ENCODE measurements at places on chromosomes 16 and 17.

GRCh38 chr16:15928261-15929104 lies 20.9 kb upstream of the ABCC1 start:
- DNase-seq, result no peak

DNA sequence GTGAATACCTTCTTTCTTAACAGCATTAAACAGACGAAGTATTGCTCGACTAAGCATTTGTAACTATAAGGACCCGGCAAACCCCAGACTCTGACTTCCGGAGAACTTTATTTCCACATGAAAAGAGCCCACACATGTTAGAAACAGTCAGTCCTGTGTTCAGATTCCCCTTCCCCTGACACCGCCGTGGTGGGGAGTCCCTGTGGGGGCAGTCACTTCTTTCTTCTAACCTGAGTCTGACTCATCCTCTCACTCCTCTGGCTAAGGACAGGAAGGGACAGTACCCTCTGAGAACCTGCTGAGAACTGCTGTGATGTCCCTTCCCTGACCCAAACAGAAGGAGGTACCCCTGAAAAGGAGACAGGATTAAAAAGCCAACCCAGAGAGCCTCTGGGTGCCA lies 165.1 kb downstream of the XYLT1 start:
- DNase-seq, result peak; percentile 20

DNA sequence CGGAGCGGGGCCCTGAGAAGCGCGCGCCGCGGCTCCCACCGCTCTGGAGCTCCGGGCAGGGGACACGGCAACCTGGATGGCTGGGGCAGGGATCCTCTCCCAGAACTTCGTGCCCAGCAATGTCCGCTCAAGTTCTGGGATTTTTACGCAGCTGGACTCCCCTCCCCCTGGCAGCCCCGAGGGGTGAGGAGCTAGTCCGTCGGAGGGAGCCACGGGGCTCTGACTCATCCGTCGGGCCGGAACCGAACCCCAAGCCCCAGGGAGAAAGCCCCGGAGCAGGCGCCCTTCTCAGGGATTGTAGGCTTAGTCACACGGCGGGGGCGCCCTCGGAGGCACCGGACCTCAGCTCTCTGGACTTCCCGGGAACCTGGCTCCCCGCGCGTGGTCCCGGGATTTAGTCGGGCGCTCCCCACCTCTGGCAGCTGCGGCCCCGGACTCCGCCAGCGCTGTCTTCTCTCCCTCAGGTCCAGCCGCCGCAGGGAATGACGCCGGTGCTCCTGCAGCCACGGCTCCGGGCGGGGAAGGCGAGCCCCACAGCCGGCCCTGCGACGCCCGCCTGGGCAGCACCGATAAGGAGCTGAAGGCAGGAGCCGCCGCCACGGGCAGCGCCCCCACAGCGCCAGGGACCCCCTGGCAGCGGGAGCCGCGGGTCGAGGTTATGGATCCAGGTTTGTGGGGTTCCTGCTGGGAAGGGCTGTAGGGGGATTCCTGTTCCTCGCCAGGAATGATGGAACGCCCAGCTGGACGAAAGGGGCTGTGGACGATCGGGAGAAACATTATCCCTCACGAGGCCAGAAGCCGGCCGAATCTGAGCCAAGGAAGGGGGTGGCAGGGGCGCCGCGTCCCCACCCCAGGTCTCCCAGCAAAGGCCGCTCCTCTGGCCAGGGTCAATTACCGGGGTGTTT lies 830 bp downstream of the SPHK1 start:
- DNase-seq, result peak; percentile 25

- no peak for DNase-seq
Observed at GRCh38 chr16:1876468-1876867, 4.5 kb upstream of the MEIOB start.

- DNase-seq, result no peak
Observed at GRCh38 chr17:79935197-79935885, 96.1 kb upstream of the CBX4 start.

DNA sequence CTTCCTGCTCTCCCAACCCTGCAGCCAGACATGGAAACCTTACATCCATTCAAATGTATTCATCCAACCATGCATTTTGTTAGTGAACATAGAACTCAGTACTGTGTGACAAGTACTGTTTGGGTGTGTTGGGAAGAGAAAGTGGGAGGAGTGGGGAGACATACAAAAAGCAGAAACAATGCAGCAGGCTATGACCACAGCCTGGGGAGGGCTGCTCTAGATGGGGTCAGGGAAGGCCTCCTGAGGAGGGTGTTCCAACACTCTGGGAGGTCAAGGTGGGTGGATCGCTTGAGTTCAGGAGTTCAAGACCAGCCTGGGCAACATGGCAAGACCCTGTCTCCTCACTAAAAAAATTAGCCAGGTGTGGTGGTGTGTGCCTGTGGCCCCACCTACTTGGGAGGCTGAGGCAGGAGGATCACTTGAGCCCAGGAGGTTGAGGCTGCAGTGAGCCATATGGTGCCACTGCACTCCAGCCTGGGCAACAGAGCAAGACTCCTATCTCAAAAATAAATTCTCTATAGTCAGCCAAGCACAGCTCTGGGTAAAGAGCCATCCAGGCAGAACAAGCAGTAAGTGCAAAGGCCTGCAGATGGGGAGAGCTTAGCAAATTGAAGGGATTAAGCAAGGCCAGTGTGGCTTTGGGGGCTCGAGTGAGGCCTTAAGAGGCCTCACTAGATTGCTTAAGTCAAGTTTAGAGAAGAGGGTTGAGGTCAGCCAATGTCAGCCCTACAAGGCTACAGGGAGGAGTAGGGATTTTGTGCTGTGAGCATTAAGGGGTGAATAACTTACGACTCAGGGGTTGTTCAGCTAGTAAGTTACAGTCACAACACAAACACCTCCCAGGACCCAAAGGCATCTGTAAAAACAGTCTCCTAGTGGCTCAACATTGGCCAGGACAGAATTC lies 5.5 kb downstream of the SLC13A2 start:
- no peak for DNase-seq

GRCh38 chr17:45965812-45966211 lies 33.2 kb upstream of the STH start:
- DNase-seq, result no peak

DNA sequence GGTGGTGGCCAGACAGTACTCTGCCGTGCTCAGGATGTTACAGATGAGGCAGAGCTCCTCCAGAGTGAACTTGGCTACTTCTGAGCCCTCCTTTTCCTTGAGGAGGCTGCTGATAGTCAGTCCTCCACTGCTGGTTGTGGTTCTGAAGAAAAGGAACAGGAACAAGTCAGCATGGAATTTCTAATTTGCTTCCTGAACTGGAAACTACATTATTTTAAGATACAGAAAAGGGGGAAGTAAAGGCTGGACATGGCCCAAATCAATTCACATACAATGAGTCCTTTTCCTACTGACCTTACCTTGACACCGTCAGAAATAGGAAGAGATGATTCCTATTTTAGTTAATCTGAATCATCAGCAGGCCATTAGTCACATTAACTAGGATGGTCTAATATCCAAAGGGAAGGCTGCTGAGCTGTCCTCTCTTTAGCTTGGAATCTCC lies 154.2 kb downstream of the VPS53 start:
- DNase-seq, result no peak

GRCh38 chr17:909642-910323 lies 69.8 kb downstream of the NXN start:
- no peak for DNase-seq

DNA sequence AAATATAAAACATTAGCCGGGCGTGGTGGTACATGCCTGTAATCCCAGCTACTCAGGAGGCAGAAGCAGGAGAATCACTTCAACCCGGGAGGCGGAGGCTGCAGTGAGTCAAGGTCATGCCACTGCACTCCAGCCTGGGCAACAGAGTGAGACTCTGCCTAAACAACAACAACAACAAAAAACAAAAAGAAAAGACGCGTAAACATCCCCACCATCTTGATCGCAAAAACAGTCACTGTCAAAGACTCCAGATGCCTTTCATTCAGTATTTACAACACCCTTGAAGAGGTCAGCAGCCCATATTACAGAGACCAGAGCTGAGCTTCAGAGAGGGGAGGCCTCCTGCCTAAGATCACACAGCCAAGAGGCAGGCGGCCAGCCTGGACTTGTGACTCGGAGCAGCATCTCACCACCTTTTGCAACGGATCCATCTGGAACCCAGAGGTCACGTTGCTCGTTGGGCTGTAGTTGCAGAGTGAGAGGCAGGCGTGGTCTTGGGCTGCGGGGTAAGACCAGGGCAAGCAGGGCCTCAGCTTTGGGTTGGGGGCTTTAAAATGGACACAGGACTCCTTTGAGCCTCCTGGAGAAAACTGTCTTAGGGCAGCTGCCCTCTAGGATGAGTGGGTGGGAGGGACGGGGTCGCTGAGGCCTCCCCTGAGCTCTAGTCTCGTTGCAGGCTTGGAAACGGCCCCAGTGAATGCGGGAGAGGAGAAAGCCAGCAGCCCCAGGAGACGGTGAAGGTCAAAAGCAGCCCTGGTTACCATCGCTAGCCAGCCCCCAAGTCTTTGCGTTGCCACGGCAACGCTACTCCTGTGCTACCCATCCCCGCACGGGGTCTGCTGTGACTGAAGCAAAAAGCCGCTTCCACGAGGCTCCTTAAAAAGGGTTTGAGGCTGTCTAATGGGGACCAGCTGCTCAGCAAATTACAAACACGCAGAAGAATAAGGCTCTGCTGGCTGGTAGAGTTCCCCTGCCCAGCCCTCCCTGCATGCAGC lies 26.1 kb downstream of the LGALS3BP start:
- DNase-seq, result no peak

DNA sequence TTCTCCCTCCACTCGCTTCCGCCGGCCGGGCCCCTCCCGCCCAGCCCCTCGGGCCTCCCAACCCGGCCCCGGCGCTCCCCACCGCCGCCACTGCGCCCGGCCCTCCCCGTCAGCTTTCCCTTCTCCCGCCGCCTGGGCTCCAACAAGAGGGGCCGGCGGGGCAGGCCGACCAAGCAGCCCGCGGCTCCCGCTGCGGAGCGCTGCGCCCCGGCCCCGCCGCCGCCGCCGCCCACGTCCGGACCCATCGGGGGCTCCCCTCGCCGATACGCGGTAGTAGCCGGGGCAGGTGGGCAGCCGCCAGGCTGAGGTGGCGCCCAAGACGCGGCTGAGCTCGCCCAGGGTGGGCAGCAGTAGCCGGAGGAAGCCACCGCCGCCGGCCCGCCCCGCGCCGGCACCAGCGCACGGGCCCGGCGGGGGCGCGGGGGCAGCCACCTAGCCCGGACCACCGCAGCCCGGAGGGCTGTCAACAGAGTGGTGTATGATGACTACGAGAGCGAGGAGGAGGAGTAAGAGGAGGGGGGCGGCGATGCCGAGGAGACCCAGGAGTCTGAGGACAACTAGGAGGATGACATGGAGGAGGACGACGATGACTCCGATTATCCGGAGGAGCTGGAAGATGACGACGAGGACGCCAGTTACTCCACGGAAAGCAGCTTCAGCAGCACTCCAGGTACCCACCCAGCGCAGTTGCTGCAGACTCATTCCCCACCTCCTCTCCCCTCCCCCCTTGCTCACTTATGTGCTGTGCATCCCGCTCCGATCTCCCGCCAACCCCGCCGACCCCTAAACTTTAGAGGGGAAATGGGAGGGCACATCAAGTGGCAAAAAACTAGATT lies 498 bp downstream of the LRRC37B start:
- DNase-seq, result no peak

- no peak for DNase-seq
Observed at GRCh38 chr17:28160610-28161009, 118.1 kb downstream of the NLK start.

- no peak for DNase-seq
Observed at GRCh38 chr17:20995873-20996723, 46.7 kb downstream of the USP22 start.

DNA sequence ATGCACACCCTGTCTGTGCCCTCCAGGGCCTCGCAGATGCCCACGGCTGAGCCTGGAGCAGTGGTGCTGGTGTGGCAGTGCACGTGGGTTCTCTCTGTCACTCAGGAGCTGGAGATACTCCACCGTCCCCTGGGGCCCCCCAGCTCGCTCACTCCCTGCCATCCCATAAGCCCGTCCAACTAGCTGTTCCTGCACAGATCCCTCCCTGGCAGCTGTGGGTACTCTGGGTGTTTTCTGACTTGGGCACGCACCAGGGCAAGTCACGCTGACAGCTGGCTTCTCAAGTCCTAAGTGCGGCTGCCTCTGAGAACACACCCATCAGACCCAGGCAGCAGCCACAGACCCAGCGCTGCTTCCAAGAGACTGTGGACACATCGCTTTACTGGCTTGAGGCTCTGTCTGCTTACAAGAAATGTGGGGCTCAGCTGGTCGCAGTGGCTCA lies 25.4 kb upstream of the ITGB4 start:
- no peak for DNase-seq

DNA sequence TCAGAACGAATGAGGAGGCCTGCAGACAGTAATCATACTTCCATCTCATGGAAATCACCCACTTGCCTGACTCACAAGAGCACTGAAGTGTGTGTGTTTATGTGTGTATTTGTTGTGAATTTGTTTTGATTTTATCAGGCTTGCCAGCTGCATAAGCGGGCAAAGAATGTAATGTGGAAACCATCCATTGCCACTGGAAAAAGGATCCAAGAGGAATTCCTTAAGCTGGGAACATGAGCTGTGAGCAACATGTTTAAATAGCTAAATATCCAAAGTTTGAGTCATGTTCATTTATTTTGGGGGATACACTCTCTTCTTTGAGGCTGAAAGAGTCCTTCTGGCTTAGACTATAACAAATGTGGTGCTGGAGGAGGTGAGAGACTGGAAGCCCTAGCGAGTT lies 198.4 kb upstream of the TBX2 start:
- no peak for DNase-seq

DNA sequence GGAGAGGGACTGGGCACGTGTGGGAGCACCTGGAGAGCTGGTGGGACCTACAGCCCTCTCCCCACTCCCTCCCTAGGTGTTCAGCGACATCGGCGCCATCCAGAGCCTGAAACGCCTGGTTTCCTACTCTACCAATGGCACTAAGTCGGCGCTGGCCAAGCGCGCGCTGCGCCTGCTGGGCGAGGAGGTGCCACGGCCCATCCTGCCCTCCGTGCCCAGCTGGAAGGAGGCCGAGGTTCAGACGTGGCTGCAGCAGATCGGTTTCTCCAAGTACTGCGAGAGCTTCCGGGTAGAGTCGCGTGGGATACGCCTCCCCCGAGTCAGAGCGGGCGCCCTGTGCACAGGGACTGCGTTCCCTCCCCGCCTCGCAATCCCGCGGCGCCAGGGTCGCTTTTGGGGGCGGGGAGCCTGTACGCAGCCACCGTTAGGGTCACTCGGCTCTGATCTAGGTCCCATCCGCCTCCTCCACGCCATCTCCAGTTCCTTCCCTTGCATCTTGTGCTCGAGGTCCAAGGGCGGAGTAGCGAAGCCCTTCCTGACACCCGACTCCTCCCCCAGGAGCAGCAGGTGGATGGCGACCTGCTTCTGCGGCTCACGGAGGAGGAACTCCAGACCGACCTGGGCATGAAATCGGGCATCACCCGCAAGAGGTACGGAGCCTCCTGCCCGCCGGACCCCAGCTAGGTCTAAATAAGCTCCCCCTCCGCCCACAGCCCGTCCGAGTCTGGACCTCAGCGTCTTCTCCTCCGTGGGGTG lies 13.0 kb downstream of the SARM1 start:
- peak; percentile 39 for DNase-seq

DNA sequence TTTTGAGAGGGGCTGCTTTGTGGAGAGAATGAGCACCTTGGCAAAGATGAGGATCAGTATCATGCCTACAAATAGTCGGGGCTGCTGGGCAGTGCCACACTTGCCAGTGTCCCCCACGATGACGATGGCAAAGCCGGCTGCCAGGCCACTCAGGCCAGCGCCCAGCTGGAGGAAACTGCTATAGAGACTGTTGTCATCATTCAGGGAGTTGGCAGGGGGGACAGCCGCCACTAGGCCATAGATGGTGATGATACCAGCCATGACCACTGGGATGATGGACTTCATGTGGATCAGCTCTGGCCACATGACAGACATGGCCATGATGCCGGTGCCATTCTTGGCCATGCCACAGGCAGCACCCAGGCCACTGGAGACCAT lies 23.8 kb downstream of the MINK1 start:
- DNase-seq, result no peak

- DNase-seq, result no peak
Observed at GRCh38 chr17:50035421-50035879, 20.5 kb upstream of the ITGA3 start.

- DNase-seq, result no peak
Observed at GRCh38 chr16:12311877-12312276, 335.3 kb downstream of the SNX29 start.

All from stimulated activated CD4-positive, alpha-beta T cell treated with anti-CD3 and anti-CD28 coated beads, TNF-alpha, amount 100 ng/mL, for 48 hours (primary cell).